ENCODE measurements at places on chromosomes 11 and 22.
A peak's percentile ranks its signal among the peaks of the same experiment; 100 is the strongest.

- DNase-seq: peak; percentile 47
Observed at GRCh38 chr11:27618281-27618915, 81.9 kb downstream of the BDNF start.

DNA sequence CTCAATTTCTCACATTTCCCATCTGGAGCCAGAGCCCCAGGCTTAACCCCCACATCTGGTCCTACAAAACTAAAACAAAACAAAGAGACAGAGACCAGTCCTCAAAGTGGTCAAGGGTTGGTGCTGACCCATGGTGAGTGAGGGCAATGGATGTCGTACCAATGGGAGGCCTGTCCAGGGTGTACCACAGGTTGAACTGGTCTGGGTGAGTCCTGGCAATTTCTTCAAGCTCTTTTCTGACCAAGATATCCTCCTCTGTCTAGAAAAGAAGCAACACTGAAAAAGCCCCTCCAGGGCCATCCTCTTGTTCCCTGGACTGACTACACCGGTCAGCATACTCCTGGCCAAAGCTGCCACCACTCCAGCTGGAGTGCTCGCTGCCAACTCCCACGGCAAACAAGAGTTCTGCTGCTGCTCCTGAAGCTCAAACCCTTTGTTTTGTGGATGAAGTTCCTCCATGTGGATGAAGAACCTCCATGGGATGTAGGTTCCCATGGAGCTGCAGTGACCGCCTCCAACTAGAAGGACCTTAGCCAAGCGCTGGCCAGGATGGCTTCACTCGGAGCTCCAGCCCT lies 6.9 kb downstream of the CYB5R2 start:
- DNase-seq: no peak

DNA sequence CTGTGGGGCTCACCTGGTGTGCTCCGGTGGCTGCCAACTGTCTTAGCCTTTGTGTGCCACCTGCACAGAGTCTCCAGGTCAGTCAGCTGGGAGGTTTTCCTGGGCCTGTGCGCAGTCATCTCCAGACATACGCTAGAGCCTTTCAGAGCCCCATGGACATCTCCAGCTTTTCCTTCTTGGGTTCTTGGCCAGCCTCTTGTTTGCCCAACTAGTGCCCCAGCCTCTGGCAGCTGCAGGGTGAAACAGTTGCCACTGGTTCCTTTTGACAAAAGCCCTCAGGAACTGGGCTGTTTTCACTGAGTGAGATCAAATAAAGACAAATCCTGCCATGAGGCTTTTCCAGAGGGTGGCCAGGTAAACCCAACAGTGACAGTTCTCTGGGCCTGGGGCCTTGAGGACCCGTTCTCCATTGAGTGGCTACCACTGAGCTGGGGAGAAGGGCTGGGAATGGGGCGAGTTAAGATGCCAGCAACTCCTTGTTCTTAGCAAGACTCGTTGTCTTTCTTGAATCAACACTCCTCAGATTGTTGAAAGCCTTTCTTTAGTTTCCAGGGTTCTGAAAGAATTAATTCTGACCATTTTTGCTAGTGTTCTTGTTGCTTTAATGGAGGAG lies 16.7 kb upstream of the RANBP1 start:
- no peak for DNase-seq

DNA sequence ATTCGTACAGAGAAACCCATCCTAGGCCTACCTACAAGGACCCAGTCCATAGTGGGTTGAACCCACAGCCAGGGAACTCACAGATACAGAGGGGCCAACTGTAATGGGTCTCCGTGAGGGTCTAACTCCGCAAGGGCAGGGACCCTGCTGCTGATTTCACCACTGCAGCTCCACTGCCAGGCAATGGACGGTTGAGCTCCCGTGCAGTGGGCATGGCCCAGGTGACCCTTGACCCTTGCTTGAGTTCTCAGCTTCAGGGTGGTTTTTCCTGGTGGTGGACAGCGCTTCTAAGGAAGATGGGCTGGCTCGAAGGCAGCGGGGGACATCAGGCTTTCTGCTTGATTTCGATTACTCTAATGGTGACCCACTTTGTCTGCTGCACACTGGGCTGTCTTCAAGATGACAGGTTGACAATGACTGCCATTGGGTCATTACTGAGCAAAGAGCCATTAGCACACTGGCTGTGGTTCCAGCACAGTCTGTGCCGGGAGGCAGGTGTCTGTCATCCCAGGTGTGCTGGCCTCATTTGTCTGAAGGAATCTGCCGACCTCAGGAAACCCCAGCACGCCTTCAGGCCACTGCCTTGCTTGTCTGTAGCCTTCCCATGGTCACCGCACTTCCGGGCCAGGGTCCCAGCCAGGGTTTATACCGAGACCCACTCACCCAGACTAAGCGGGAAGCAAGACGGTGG lies 3.7 kb upstream of the GAL start:
- no peak for DNase-seq

GRCh38 chr11:61571337-61571736 lies 9.5 kb downstream of the SYT7 start:
- no peak for DNase-seq

DNA sequence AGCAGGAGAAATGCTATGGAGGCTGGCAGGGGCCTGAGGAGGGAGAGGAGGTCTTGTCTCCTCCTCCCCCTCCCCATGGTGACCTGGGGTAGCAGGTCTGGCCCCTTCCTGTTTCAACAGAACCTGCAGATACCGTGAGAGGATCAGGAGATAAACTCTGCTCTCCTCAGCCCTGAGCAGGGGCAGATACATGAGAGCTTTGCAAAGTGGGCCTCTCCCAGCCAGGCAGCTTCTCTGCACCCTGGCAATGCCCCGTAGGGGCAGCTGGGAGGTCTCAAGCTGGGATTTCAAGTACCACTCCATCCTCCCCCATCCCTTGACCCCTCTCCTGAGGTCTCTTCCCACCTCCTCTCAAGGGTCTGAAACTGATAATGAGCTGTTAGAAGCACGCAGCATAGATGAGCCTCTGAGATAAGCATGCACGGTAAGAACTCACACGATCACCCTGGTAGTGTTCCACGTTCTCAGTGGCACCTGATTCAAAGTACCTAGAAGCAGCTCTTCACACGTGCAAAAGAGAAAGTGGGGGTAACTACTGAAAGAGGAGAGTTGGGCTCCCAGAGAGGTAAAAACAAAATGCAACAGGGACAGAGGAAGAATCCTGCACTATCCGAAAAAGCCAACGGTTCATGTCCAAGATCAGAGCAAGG lies 4.9 kb upstream of the CCDC86 start:
- DNase-seq: no peak

GRCh38 chr11:48900131-48900800 lies 83.4 kb downstream of the TRIM51G start:
- DNase-seq: no peak

DNA sequence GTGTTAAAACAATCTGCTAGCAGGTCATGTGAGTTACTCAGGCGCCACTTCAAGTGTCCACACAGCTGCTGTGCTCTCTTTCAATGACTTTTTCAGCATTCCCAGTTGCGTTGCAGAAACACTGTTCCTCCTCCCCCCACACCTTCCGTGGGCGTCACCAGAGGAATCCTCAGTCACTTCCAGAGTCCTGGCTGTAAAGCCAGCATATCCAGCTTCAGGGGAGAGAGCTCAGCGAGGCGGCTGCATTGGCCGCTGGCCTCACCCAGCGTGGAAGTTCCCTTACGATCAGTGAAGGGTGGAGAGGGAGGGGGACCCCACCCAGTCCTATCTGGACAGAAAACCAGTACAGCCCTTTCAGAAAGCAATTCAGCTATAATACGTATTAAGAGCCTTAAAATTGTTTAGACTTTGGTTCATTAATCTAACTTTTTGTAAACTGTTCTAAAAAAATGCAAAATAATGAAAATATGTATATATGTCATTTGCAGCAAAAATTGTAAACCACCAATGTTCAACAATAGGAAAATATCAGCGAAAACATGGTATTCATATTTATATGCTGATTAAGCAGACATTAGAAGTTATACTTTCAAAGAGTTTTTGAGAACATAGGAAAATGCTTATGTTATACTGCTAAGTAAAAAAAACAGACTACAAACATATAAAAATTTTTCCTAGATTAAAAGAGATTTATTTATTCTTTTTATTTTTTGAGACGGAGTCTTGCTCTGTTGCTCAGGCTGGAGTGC lies 2.8 kb upstream of the ANO9 start:
- peak; percentile 59 for DNase-seq

DNA sequence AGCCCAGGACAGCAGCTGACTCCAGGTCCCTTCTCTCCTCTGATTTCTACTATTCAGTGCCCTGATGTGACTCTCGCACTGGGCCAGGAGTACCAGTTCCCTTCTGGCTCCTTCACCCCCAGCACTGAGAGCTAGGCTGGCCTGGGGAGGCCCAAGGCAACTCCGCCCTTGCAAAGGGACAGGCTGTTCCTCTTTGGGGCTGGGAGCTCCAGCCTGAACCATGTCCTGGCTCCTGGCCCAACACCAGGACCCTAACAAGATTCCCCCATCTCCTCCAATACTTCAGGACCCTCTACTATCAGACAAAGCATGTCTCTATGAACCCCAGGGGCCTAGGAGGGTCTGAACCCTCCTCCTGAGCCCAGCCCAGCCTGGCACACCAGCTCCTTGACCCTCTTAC lies 12.5 kb downstream of the CREB3L1 start:
- no peak for DNase-seq

- no peak for DNase-seq
Observed at GRCh38 chr11:9090488-9091043, 833 bp downstream of the SCUBE2 start.

GRCh38 chr11:129287920-129288319 lies 87.7 kb upstream of the BARX2 start:
- no peak for DNase-seq

- DNase-seq: no peak
Observed at GRCh38 chr11:79897896-79898295, 457.1 kb upstream of the TENM4 start.

GRCh38 chr11:128968916-128969315 lies 26.2 kb upstream of the TP53AIP1 start:
- DNase-seq: no peak

- no peak for DNase-seq
Observed at GRCh38 chr22:39596601-39597000, 26.0 kb downstream of the CACNA1I start.

GRCh38 chr11:16001899-16002426 lies 354.4 kb downstream of the SOX6 start:
- DNase-seq: peak; percentile 79

DNA sequence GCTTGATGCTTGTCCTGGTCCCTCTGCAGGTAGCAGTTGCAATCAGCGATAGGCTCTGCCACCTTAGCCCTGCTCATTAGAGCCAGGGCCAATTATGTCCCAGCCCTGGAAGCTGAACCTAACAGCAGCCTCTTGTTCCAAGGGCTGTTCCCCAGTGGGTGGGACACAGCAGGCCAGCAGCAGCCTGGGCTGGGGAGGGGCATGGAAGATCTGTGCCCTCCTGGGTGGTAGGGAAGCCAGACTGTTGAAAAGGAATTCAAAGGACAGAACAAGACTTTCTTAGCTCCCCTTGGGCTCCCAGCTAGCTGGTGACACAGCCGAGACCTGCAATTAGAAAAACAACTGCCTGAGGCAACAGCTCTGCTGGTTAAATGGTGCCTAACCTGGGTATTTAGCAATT lies 17.4 kb downstream of the DRD2 start:
- DNase-seq: no peak

DNA sequence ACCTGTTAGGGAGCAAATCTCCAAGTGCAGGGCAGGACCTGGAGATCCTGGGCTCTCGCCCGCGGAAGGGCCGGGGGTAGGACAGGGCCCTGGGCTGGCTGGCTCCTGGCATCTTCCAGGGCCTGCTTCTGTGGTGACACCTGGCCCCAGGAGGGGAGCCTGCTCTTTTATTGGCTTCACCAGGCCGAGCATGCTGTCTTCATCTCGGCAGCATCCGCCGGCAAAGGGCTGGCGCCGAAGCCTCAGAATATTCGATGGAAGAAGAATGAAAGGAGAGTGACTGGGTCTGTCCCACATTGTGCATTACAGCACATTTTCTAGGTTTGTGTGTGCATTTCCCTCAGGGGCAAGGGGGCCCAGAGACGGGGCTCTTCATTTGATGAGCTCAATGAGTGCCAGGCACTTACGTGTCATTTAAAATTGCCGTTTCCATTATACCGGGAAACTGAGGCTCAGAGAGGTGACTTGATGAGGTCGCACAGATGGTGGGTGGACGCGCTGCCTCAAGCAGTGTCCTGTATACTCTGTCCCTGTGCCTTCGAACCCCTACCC lies 70.0 kb downstream of the RBX1 start:
- no peak for DNase-seq

- DNase-seq: no peak
Observed at GRCh38 chr11:46116007-46116711, 5.1 kb downstream of the PHF21A start.

GRCh38 chr11:115269191-115269950 lies 234.8 kb downstream of the CADM1 start:
- no peak for DNase-seq

DNA sequence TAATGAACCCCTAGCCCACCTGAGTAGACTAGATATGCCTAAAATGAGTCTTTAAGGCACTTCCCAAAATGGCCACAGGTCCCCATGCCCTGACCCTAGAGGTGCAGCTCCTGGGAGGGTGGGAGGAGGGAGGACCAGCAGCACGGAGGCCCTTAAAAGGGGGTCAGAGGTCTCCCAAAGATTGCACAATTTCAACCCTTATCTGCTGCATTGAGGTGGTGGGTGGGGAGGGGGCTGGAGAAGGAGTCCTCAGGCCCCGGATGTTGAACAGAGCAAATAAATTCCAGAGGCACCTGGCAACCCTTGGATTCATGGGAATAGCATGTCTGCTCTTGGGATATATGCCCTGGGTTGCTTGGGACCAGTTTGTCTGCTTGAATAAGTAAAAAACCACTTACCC lies 57.6 kb downstream of the NAV2 start:
- no peak for DNase-seq

DNA sequence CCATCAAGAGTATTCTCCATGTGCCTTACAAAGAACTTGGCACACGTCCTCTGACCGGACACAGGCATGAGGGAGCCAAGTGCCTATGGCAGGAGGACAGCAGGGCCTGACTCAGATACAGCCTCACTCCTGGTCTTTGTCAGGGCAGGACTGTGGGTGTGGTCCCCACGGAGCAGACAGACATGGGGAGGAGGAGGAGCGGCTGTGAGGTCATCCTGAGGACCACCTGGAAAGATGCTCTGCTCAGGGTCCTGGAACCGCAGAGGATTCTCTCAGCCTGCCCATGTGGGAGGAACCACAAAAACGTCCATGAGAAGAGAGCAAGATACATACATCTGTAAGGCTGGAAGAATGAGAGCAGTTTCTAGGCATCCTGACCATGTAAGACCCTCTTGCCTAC lies 576.3 kb downstream of the BRD1 start:
- no peak for DNase-seq

DNA sequence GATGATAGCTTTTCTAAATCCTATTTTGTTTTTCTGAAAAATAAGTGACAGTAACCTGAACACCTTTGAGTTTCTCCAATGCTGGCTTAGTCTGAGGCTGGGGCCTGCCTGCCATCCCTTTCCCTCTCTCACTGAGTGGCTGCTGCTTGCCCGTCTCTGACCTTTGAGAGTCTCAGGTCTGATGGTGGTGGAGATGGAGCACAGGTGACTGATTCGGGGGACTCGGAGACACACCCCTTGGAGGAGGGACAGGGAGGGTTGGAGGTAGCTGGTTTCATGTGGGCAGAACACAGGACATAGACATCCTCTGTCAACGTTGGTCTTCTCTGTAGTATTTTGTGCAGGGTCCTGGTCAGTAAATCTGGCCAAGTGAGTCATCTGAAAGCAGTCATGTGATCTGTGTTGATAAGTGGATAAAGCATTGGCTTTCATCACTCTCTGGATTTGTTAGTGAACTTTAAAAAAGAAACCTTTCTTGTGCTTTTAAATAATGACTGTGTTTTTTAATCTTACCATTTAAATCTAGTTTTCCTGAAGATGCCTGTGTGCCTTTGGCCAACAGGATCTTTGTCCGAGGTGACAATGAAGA lies 47.1 kb upstream of the CLDN5 start:
- peak; percentile 24 for DNase-seq

- DNase-seq: no peak
Observed at GRCh38 chr22:22960307-22960706, 72.7 kb downstream of the IGLL5 start.

Measured in LHCN-M2 (cell line).